Fibroblast of upper back skin (primary cell): ENCODE measurements at places on chromosomes 5 and 9.

DNA sequence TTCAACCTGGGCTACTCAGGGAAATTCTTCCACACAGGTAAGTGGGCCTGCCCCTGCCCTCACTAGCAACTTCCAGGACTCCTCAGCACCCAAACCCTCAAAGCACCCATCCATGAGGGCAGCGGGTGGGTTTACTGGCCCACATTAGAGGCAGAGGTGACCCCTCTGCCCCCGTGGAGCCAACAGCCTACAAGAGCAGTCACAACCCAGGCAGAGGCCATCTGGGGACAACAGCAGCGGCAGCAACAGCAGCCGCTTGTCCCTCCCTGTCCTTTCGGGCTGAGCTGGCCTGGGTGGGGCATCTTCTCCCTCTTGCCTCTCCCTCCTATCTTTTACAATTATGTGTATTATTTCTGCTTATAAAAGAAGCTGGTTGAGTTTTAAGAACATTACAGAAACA lies 25.1 kb downstream of the NDST1 start:
- DNase-seq, result no peak

DNA sequence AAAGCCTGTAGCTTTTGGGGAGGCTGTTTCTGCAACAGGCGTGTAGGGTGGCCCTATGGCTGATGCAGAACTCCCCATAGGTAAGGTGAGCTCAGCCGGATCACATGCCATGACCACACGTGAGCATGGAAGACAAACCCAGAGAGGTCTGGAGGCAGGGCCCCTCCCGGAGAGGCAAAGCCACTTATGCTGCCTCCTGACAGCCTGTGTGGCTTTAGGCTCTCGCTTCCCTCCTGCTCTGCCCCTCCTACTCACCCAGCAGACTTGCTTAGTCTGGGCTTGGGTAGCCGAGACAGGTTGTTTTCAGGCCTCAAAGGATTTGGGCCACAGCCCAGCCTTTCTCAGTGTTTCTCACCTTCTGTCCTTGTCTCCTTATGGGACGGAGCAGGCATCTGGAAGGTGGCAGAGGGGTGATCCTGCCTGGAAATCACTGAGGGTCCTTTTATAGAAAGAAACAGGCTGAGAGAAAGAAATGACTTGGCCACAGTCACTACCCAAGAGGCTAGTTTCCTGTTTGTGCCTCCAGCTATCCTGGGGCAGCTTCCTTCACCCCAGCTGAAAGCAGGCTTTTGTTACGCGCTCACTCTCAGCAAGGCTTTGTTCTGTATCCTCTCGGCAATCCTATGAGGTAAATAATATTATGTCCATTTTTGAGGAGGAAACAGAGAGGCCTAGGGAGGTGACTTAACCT lies 89.9 kb downstream of the DAB2IP start:
- DNase-seq, result no peak

DNA sequence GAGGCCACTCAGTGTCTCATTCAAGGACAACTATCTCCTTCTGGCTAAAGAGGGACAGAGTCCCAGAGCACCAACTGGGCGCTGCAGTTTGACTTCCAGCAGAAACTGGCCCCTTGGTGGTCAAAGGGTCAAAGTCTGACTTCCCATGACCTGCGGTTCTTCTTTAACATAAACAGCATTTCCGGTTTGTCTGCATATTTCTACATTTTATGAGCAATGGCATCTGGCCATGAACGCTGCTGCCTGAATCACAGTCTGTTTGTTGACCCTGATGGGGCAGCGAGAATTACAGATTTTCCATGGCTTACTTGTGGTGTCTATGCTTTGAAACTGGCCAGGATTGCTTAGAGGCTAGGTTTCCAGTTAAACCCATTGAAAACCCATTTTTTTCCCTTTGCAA lies 1.3 kb downstream of the TNFSF15 start:
- DNase-seq, result peak; percentile 80

GRCh38 chr9:95876595-95876994 lies 1.1 kb downstream of the ERCC6L2 start:
- peak; percentile 29 for DNase-seq

DNA sequence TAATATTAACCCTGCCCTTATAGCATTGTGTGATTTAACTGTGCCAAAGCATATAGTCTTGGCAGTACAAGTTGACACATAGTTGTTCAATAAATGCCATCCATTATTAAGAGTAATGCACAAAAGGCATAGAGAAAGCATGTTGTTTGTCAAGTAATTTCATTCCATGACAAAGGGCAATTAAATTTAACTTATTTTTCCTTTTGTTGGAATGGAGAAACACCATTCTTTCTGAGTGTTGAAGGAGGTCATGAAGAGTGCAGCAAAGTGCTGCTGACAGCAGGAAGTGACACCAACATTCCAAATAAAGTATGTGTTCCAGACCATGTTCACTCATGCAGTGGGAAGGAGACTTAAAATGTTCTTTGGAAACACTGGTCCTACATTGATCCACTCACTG lies 29.1 kb downstream of the ANKDD1B start:
- peak; percentile 90 for DNase-seq

DNA sequence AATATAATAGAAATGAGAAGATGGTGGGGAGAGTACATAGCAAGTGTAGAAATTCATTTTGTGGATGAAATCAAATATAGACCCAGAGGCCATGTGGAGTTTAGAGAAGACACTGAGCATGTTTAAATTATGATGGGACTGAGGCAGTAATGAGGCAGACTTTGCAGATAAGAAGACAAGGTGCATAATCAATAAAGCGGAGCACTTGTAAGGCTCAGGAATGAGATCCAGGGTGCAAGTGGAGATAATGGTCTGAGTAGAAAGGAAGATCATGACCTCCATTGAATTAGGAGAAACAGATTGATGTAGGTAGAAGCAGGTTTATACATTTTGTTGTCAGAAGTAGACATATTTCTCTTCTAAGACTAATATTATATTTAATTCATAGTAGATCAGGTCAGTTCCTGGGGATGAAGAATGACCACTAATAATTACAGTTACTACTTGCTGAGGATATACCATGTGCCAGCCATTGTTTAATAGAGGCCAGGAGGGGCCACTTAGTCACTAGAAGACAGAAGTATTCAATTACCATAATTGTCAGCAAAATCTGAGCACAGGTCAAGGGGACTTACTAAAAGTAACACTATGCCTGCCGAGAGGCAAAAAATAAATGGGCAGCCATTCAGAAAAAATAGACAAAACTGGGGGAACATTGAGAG lies 479.8 kb downstream of the DNAH5 start:
- DNase-seq, result no peak

DNA sequence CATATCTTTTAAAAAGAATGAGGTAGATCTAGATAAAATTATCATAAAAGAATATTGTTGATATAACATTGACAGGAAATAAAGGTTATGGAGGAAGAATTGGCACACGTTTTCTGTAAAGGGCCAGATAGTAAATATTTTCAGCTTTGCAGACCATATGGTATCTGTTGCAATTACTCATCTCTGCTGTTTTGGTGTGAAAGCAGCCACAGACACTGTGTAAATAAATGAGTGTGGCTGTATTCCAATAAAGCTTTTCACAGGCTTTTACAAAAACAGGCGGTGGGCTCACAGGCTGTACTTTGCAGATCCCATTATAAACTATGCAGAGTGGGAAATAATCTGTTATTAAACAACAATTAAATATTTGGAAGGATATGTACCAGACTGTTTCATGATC lies 87.4 kb downstream of the SGCD start:
- peak; percentile 39 for DNase-seq

DNA sequence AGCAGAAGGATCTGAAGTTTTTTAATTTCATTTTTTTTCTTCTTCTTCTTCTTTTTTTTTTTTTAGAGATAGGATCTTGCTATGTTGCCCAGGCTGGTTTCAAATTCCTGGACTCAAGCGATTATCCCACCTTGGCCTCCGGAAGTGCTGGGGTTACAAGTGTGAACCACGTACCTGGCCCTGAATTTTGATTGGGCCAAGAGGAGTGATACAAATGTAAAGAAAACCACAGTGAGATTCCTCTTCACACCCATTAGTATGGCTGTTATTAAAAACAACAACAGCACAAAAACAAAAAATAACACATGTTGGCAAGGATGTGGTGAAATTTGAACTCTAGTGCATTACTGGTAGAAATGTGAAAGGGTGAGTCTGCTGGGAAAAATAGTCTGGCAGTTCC lies 79.1 kb downstream of the KLF4 start:
- no peak for DNase-seq

DNA sequence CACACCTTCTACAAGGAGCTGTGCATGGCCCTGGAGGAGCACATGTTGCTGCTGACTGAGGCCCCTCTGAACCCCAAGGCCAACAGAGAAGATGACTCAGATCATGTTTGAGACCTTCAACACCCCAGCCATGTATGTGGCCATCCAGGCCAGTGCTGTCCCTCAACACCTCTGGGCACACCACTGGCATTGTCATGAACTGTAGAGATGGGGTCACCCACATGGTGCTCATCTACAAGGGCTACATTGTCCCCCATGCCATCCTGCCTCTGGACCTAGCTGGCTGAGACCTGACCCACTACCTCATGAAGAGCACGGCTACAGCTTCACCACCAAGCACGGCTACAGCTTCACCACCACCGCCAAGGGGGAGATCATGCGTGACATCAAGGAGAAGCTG lies 49.0 kb upstream of the FBXL7 start:
- DNase-seq, result no peak

GRCh38 chr9:118521261-118521660 lies 817.1 kb downstream of the TLR4 start:
- no peak for DNase-seq

GRCh38 chr5:36632363-36632664 lies 25.9 kb downstream of the SLC1A3 start:
- no peak for DNase-seq

DNA sequence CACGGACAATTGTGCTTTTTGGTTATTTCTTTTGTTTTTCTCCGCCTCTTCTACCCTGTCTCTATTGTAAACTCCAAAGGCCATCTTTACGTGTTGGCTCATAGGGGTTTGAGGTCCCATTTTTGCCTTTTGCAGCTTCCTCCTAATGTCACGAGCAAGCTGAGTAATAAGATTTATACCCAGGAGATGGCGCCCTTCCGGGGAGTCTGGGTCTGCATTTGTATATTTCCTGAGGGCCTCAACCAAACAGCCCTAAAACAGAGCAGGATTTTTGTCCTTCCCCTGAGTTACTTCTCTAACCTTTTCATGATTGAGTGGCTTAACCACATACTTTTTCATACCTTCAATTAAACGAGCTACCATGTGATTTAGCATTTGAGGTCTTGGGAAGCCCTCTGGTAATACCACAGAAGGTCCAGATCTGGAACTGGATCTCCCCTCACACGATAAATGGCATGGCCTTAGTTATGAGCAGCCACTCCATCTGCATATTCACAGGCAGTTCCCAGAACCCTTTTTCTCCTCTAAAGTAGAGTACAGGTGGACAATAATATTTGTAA lies 11.2 kb upstream of the CFAP95 start:
- DNase-seq, result peak; percentile 34

DNA sequence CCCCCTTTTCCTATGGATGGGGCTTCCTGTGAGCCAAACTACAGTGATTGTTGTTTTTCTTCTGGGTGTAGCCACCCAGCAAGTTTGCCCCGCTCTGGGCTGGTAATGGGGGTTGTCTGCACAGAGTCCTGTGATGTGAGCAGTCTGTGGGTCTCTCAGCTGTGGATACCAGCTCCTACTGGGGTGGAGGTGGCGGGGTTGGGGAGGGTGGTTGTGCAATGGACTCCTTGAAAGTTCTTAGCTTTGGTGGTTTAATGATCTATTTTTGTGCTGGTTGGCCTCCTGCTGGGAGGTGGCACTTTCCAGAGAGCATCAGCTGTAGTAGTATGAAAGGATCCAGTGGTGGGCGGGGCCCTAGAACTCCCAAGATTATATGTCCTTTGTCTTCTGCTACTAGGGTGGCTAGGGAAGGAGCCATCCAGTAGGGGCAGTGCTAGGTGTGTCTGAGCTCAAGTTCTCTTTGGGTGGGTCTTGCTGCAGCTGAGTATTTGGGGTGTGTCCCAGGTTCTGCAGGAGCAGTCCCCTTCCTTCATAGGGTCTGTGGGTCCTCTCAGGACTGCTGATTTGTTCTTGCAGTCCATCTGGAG lies 275.6 kb upstream of the PAPPA start:
- DNase-seq, result no peak

- DNase-seq, result no peak
These were observed 556.5 kb upstream of the SEMA6A start for GRCh38 chr5:117131048-117131679.

DNA sequence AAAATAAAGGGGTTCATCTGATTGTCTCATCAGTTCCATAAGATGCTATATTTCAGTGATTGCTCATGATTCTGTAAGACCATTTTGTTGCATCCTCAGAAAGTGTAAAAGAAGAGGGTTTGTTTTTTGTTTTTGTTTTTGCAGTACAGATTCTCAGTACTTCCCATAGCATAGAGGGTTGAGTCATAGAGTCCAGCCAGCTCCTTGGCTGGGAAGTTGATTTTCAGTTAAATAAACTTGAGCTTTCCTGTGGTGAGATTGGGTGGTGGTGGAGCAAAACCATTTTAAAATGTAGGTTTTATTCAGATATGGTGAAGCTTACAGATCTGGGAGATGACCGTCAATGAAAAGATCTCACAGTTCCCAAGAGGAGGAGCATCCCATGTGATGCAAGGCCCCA lies 48.2 kb downstream of the DAPK1 start:
- no peak for DNase-seq

DNA sequence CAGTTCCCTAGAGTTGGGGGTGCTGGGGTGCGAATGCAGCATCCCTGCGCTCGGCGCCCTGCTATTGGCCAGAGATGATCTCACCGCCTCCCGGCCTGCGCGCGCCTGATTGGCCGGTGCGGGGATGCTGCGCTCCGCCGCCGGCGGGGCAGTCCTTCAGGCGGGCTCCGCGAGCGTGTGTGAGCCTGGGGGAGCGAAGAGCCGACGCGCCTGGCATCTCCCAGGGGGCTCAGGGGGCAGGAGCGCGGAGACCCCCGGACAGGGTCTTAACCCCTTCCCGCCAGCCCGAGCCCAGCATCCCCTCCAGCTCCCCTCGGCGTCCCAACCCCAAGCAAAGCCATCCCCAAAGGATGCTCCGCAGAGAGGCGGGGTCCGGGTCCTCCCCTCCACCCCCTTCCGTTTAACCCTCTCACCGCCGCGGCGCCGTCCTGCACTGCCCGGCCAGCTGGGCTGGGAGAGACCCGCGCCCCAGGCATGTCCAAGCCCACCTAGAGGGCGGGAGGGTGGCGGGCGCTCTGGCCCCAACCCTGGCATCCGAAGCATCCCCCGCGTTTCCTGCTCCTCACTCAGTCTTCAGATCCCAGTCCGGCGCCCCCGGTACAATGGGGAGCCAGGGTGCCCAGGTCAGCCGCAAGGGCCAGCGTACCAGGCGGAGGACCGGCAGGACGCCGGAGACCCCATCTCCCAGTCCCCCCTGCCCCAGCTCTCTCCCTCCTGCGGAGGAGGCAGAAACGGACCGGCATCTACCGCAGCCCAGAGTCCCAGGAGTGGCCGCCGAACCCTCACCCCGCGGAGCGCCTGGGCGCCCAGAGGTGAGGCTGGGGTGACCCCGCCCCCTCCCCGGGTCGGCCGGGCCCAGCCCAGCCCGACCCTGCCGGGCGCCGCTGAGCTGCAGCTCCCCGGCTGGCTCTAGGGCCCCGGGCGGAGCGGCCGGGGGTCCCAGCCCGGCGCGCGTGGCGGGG lies 19.3 kb upstream of the TOR2A start:
- no peak for DNase-seq
